ENCODE measurements at places on chromosomes 1 and 21.

DNA sequence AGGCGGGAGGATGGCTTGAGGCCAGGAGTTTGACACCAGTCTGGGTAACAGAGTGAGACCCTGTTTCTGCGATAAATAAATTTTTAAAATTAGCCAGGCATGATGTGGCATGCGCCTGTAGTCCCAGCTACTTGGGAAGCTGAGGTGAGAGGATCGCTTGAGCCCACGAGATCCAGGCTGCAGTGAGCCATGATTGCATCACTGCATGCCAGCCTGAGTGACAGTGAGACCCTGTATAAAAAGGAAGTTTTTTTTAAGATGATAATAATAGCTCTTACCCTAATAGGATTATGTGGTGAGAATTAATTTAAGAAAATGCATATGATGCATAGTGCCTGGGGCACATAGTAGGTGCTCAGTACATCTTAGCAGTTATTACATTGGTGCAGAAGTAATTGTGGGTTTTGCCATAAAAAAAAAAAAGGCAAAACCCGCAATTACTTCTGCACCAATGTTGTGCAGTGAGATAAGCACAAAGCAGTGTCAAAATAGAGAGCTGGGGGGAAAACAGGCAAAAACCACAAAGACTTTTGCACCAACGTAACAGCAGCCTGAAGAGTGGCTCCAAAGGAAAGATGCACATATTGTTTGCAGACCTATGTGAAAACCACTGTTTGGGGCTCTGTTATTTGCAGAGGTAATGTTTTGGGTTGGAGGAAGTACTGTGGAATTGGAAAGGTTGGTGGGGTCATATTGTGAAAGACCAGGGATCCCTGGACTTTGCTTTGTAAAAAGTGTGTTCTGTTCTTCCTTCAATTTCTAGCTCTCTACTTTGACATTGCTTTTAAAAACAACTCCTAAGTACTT is 72.4 kb downstream of the PLXNA2 start:
- no peak for DNase-seq

DNA sequence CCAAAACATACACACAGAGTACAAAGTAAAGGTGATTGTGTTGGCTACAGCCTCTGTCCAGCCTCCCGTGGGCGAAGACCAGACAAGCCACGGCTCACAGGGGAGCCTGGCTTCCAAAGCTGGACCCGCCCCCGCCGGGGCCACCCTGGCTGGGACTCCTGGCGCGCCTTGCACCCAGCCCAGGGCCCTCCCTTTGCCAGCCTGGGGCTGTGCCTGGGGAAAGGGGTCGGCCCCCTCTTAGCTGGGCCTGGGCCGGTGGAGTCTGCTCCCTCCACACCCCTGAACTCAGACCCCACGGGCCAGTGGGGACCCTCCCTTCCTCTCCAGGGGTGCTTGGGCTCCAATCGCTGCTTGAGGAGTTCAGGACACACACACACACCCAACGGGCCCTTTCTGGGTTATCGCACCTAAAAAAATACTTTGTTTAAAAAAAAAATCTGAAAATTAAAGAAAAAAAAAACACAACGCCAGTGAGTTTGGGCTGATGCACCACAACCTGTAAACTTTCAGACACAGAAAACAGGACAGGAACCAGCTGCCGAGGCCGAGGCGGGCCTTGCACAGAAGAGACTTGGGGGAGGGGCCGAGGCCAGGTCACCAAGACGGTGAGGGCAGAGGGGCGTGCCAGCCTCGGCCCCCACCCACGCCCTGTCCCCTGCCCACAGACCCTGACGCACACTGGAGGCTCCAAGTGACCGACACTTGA is 56.3 kb downstream of the KCNAB2 start:
- no peak for DNase-seq

DNA sequence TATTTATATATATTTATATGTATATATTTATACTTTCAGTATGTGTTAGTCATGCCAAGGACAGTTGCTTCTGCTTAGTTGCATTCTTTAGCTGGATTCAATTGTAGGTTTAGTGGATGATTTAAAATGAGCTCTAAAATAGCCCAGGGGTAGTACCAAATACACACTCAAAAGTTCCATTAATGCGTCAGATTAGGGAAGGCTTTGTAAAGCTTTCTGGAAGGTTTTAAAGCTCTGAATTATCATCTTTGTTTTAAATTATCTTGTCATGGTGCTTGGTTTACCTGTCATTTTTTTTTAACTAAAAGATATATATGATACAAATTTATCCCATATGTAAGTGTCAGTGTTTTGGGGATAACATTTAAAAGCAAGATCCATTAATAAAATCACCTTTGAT is 242.7 kb upstream of the ADAMTS5 start:
- no peak for DNase-seq

DNA sequence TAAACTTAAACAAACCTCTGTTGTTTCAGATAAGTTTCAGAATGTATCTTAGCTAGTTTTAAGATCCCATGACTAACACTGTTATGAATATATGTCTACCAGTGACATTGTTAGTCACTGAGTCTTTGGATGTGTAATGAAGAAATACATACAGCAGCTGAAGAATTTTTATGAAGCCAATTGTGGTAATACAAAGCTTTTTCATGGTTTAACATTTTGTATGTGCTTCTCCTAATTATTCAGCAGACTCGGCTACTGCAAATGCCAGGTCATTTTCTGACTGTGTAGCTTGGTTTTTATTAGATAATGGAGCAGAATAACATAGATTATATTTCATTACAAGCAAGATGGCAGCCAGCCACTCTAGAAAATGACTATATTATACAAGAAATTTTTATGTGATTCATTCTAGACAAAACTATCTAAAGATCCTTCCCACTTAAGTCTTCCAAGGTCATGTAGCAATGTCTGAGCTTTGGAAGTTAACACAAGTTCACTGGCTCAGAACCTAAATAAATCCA is 147.8 kb downstream of the TNFSF18 start:
- DNase-seq: peak; percentile 44

DNA sequence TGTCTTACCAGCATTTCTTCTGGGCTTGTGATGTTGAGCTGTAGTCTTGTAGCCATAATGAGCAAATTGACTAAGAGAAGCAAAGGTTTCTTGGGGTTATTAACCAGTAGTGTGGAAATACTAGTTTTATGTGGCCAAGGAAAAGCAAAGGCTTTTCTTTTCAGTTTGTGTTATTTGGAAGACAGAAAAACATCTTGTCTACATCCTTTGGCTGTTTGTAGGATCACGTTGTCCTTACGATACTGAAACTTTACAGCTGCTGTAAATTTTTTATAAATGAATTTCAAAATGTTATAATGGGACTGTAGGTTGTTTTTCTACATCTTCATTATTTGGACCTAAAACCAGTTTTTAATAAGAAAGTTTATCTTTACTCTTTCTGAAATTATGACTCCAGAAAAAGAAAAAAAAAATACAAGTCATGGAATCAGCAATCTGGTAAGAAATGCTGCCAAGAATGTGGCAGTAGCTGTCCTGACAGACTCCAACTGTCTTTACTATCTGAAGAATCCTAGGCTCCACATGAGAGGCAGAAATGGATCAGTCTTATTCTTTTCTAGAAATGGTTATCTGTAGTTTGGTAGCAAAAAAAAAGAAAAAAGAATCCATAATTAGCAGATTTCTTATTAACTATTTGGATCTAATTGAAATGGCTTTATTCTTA is 41.6 kb upstream of the QSOX1 start:
- DNase-seq: peak; percentile 69

DNA sequence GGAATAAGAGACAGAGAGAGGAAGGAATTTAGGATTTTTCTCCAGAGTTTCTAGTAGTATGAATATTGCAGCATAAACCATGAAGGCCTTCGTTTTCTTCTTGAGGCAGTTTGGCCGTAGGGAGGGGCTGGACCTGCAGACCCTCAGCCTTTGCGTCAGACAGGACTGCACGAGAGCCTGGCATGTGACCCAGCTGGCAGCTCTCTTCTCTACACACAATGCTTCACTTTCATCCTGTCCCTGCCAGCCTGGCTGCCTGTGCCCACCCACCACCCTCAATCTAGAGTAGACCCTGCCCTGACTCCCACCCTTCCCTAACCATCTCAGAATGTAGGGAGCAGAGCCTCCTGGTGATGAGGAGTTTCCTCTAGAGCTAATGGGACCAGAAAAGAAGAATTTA is 1.6 kb downstream of the CA14 start:
- no peak for DNase-seq

- peak; percentile 53 for DNase-seq
Measured at GRCh38 chr21:35048706-35049617, at the start of gene RUNX1. TSS of gene RUNX1 (minus strand) at chr21:35049302.

- DNase-seq: no peak
Measured at GRCh38 chr1:22043198-22043769, 9.2 kb upstream of the CDC42 start.

- no peak for DNase-seq
Measured at GRCh38 chr1:100512803-100513352, 25.1 kb upstream of the GPR88 start.

GRCh38 chr21:45502006-45502345 is 40.3 kb downstream of the SLC19A1 start:
- DNase-seq: no peak

DNA sequence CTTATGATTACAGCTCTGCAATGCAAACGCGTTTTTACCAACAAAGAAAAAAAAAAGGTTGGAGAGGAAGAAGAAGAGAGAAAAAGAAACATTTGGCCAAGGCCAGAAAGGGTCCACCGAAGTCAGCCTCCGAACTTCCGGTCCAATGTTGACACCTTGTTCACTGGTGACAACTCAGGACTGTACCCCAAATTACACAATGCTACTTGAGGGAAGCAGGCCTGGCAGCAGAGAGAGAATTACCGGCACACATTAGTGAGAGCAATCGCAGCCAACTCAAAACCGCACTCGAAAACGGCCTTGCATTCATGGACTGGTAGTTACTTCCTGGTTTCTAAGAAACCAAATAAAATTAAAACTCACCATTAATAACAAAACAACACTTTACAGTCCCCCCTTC is 652.5 kb downstream of the KIF26B start:
- no peak for DNase-seq

GRCh38 chr1:25889470-25889869 is 14.0 kb upstream of the PAQR7 start:
- DNase-seq: no peak

GRCh38 chr1:62732331-62732730 is 44.1 kb upstream of the DOCK7 start:
- DNase-seq: no peak

GRCh38 chr1:175493321-175494010 is 249.9 kb downstream of the TNR start:
- no peak for DNase-seq

- DNase-seq: peak; percentile 78
Measured at GRCh38 chr1:9291914-9292360, 757 bp upstream of the SPSB1 start.

GRCh38 chr1:172638885-172639831 is 19.7 kb upstream of the FASLG start:
- DNase-seq: peak; percentile 69

GRCh38 chr1:61797045-61797755 is 54.9 kb downstream of the PATJ start:
- no peak for DNase-seq

- no peak for DNase-seq
Measured at GRCh38 chr1:200379940-200380588, 29.8 kb downstream of the ZNF281 start.

- DNase-seq: no peak
Measured at GRCh38 chr1:60916199-60916598, 166.2 kb upstream of the NFIA start.

- no peak for DNase-seq
Measured at GRCh38 chr1:167344112-167344511, 123.4 kb downstream of the POU2F1 start.

DNA sequence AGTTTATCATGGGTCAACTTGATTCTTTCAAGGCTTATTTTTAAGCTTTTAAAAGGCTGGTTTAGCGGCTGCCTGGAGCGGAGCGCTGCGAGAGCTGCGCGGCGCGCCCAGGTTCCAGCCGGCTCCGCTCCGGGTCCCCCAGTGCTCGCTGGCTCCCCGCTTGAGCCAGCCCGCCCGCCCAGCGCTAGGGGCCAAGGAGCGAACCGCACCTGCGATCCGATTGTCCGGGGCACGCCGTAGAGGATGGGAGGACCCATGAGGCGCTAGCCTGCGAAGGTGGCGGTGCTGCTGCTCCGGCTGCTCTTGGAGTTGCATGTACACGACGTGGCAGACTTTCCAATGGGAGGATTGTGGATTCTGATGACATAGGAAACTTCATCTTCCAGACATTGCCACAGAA is 9.9 kb upstream of the CFHR4 start:
- DNase-seq: peak; percentile 17

- DNase-seq: no peak
Measured at GRCh38 chr1:4166713-4167112, 266.6 kb upstream of the C1orf174 start.

GRCh38 chr1:11541956-11542355 is 63.0 kb downstream of the DISP3 start:
- no peak for DNase-seq

DNA sequence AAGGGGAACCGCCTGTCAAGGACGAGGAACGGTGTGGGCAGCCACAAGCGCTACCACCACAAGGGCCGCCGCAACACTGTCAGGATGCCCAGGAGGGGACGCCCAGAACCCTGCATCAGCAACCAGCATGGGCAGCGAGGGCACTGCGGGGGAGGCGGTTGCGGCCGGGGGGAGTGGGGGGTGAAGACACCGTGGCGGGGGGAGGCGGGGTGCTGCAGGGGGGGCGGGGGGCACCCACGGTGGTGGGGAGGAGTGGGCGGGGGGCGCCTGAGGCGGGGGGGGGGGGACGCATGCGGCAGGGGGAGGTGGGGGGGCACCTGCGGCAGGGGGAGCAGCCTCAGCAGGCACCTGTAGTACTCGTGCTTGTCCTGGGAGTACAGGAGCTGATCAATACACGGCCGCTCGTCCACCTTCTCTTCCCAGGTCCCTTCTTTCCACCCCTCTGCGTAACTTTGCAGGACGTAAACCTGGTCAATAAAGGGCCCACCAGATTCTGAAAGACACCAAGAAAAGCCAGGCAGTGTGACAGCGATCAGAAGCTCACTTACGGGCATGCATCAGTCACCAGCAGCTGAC is 4.6 kb downstream of the POFUT2 start:
- no peak for DNase-seq

GRCh38 chr1:204941421-204942338 is 71.0 kb downstream of the NFASC start:
- DNase-seq: peak; percentile 56

- no peak for DNase-seq
Measured at GRCh38 chr1:205170532-205171269, 40.8 kb downstream of the DSTYK start.

DNA sequence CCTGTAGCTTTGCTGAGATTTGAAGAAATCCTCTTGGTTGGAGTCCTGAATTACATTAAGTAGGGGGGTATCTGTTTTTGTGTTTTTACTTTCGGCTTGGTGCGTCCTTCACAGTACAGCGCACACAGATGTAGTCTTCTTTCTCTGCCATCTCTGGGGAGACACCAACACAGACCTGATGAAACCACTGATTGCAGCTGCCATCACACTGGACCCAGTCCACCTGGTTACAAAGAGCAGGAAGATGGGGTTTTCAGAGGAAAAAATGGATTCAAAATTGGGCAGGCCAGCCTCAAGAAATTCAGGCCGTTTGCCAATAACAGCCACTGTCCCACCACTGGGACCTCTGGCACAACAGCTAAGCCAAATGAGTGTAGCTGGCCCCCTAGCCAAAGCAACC is 18.7 kb upstream of the SYT2 start:
- DNase-seq: no peak

GRCh38 chr1:916173-917075 is 7.3 kb upstream of the SAMD11 start:
- peak; percentile 29 for DNase-seq

Data from fibroblast of pulmonary artery (primary cell).